Activated T-helper 1 cell treated with Interleukin-2 at 50 U/mL for 16 hours (primary cell): ENCODE measurements at places on chromosomes 11 and 22.

DNA sequence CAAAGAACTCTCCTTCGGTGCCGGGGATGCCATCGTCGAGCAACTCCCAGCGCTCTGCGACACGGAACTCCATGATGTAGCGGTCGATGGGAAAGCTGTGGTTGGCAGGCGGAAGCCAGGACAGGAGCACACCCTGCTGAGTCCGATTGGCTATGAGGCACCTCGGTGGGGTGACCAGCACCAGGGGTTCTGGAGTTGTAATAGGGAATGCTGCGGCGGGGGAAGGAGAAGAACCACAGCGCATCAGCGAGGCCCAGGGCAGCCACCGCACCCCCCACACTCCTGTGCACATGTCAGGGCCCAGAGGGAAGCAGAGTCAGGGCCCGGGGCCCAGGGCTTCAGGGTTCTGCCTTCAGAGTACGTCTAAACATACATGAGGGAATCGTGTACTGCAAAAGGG lies 31.0 kb downstream of the IGSF9B start:
- no peak for DNase-seq

DNA sequence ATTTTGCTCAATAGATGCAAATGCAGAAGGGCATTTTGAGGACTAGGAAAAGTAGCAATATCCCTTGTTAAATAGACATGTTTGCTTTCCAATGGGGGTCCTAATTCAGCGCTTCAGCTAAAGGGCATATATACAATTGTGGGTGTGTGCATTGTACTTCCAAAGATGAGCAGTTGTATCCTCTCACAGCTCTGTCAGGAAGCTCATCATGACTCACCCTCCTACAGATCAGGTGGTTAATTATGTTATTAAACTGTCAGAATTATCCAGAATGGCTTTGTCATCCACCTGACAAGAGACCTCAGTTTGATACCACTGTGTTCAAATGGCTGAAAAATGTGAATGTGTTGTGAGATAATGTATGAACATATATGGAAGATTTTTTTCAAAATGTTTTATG lies 252.2 kb upstream of the MTNR1B start:
- DNase-seq, result no peak

- no peak for DNase-seq
These were observed 2.8 kb upstream of the PHLDA2 start for GRCh38 chr11:2931771-2932738.

DNA sequence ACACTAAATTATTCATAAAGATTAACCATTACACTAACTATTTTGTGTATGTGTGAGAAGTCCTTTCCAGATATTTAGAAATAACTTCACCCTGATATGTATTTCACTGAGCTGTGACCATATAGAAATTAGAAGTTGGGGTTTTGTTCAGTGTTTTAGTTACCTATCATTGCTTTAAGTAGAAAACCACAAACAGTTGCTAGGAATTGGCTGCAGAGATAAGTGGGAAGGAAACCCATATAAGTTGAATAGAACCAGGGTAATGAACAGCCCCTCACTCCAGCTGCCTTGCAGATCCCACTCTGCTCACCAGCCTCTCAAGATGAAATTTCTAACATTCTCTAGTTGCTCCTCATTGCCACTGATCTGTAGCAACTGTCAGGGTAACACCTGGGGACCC lies 10.3 kb downstream of the SRSF8 start:
- DNase-seq, result no peak

DNA sequence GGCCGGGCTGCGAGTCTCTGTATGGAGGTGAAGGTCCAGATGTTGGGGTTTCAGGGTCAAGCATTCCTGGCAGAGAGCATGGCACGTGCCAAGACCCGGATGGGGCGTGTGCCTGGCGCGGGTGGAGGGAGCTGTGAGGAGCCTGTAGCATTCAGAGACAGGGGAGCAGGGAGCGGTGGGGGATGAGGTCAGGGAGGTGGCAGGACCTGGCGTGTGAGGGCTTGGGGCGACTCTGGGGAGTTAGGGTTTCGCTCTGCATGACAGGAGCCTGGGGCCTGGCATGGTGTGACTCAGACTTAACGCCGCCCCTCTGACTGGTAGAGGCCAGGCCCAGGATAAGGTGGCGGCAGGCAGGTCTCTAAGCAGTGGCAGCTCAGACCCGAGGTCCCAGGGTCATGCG lies 103.0 kb downstream of the KCNQ1 start:
- DNase-seq, result no peak

DNA sequence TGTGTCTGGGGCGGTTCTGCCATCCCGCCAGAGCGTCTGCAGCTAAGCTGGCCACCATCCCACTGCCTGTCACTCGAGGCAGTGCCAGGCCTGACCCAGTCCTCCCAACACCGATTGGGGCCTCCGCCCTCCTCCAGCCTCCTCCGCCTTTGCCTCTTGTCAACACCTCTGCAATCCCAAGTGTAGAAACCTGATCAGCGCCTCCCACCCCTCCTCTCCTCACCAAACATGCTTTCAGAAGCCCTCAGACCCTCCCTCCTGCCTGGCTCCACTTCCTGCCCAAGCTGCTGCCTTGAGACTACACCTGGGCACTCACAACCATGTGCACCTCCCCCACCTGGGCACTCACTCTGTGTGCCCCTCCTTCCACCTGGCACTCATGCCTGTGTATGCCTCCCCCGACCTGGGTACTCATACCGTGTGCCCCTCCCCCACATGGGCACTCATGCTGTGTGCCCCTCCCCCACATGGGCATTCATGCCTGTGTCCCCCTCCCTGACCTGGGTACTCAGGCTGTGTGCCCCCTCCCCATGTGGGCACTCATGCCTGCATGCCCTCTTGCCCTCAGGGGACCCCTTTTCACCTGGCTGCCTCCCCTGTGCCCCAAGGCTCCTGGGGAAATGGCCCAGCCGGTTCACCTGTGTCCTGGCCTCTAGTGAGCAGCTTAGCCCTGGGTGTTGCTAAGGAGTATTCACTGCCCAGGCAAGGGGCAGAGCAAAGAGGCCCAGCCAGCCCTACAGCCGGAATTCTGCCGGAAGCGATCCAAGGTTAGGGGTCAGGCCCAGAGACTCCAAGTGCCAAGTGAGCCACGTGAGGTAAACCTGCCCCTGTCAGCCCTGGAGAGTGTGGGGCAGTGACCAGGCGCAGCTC lies 5.5 kb upstream of the IFITM10 start:
- DNase-seq, result no peak

- no peak for DNase-seq
These were observed 48.7 kb downstream of the SMIM38 start for GRCh38 chr11:69204246-69204940.

DNA sequence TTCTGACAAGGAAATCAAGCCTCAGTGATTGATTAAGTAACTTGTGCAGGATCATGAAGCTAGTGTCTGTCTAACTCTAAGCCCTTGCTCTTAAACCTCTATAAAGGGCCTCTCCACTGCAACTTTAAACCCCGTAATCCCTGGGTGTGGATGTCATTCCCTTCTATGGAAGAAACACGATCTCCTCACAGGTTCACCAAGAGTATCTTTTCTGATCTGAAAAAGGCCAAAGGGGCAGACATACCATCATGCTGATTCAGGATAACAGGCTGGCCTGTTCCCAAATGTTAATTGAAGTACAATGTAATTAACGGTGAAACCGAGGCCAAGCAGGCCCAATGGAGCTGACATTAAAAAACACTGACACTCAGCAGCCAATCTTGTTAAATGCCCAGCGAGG lies 17.1 kb downstream of the TTC12 start:
- DNase-seq, result no peak
